Activated naive CD4-positive, alpha-beta T cell (primary cell): ENCODE measurements at places on chromosomes 6 and 20.

- DNase-seq: no peak
Observed at GRCh38 chr6:15110726-15111354, 135.0 kb upstream of the JARID2 start.

DNA sequence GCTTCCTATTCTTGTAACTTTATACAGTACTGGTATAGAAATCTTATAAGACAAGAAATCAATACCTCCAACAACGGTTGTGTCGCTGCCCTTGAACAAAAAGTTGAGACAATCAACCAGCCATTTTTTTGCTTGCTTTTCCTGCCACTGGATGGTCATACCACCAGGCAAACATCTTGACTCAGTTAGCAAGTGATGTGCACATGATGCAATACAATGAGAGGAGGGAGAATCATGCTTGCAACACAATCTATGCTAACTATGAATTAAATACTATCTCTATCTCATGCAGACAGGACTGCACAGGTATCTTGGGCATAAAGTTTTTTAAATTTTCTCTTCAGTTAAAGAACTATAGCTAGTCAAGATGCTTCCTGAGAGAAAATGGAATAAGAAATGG is 877.7 kb upstream of the CITED2 start:
- DNase-seq: no peak

DNA sequence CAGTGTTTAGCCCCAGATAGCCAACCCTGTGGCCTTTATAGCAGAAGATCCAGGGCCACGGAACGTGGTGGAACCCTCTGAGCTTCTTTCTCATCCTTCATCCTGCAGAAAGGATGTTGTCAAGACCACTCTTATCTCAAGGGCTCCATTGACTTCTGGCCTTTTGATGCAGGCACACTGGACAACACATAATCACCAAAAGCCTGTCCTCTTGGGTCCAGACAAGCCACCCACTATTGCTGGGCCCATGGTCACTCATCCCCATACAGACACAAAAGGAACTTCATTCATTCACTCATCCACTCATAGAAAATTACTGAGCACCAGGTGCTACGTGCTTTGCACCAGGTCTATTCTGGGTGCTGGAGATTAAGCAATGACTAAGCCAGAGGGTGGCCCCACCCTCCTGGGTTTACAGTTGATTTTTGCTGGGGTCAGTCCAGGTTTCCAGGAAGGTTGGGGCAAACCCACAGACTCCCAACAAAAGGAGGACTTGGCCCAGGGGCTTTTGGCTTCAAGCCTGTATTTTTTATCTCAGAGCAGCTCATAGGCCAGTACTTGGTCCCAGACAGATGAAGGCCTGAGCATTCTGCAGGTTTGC is 2.4 kb downstream of the CST8 start:
- no peak for DNase-seq

DNA sequence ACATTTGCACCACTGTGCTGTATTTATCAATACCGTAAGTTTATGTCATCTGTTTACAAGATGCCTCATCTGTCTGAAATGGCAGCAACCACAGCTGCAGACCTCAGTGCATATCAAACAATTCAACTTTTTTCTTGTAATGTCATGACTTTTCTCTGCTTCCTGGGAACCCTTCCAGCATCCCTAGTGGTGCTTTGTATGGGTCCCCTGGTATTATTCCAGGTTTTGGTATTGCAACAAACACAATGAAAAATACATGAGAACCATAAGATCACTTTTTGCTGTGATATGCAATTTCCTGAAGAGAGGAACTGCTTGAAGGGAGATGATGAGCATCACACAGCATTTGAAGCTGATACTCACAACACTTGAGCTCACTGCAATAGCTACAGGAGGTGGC is 12.0 kb upstream of the TXNDC5 start:
- no peak for DNase-seq

DNA sequence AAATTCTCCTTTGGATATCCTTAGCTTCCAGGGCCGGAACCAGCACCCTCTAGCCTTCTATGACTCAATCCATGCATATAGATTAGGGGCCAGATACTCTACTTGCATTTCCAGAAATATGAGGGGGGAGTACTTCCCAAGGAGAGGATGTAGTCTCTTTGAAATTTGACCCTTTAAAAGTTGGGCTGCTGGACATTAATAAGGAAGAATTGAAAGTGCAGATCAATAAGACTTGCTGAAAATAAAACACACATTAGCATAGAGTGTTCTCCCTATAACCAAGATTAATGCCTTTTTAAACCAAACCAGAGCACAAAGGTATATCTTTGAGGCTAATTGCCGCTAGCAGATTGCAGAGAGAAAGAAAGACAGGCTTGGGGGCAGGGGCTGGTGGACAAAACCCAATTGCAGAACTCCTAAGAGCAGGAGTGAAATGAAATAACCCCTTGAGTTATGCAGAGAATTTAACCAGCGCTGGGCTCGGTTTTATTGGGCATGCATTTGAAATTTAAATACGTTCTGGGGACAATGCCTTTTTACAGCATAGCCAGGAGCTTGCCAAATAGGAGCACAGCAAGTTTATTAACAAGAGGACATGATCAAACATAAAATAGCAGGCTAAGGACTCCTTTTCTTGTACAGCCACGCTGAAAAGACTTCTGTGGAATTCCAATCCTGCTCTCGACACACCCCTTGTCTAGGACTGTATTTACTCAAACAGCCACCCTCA is 108.2 kb upstream of the SALL4 start:
- no peak for DNase-seq

DNA sequence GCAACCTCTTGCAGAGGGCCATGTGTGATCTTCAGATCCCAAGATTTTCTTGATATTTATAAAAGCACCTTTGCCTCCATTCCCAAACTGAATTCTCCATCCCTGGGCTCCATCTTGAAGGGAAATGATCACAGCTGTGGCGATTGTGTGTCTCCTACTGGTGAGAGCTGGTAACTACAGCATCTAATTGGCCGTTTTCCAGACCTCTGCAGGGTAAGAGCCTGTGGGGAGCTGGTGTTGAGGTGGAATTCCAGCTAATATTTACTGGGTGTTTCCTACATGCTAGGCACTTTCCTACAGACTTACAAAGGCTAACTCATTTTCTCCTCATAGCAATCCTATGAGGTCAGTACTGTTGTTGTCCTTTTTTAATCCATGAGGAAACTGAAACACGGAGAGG is 59.2 kb upstream of the FNDC1 start:
- DNase-seq: no peak

DNA sequence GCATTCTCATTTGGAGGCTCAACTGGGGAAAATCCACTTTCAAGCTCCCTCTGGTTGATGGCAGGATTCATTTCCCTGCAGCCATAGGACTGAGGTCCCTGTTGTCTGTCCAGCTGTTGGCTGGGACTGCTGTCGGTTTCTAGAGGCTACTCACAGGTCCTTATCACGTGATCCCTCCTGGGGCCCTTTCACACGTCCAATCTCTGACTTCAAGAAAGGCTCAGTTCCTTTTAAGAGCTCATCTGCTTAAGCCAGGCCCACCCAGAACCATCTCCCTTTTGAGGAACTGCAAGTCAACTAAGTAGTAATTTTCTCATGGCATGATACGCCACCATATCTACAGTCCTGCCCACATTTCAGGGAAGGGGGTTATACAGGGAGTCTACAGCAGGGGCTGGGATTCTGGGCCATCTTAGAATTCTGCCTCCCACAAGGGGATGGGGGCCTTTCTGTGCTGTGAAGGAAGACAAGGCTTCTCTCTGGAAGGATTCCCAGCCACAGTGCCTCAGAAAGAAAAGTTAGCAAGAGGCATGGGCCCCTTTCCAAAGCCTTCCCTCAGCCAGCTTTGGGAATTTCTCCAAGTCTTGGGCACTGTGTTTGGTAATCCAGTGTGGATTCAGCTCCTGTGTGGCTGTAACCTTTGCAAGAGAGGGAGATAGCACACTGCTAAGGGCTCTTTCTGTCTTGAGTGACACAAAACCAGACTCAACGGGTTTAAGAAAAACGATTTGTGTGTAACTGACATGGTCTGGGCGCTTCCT is 66.4 kb downstream of the CTCFL start:
- no peak for DNase-seq

DNA sequence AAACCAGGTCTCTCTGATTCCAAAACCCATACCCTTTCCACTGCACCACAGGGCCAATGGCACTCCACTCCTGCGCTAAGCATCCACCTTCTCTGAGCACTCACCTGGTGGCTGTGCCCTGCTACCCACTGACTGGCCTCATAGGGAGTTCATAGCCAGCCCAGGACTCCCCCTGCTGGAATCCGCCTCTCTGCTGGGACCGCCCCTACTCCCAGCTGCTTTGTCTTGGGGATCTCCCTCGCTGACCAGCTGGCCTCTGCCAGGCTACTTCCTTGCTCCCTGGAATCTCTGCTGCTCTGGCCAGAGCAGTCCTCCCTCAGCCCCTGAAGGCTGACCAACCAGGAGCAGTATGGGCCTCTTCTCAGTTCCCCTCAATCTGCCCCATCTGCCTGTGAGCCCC is 129.7 kb downstream of the FAXC start:
- DNase-seq: no peak

DNA sequence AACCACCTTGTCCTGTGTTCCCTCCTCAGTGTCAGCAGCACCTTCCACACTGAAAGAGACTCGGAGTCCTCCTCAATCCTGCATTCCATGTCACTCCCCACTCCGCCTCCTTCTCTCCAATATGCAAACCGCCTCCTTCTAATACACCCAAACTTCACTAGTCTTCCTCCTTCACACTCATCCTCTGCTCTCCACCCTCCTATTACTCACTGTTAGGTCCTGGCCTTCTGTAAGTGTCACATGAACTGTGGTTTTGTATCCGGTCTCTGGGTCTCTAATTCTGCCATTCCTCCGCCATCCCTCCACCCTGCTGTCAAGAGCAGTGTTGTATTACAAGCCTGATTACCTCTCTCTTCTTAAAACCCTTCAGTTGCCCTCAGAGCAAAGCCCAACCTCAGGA is 200.5 kb upstream of the CDYL start:
- no peak for DNase-seq

DNA sequence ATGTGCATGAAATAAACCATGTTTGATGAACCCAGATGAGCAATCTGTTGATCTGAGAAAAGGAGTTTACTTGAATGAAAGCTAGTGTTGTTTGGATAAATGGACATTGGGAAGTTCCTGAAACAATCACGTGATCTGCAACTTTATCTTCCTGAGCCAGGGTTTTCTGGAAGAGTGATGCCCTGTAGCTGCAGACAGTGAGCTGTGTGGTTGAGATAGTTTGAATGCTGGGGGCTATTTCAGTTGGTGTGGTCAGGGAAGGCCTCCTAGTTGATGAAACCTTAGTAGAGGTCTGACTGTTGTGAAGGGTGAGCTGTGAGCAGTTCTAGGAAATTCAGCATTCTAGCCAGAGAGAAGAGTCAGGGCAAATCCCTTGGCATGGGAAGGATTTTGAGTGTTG is 643.7 kb downstream of the UTRN start:
- DNase-seq: no peak

DNA sequence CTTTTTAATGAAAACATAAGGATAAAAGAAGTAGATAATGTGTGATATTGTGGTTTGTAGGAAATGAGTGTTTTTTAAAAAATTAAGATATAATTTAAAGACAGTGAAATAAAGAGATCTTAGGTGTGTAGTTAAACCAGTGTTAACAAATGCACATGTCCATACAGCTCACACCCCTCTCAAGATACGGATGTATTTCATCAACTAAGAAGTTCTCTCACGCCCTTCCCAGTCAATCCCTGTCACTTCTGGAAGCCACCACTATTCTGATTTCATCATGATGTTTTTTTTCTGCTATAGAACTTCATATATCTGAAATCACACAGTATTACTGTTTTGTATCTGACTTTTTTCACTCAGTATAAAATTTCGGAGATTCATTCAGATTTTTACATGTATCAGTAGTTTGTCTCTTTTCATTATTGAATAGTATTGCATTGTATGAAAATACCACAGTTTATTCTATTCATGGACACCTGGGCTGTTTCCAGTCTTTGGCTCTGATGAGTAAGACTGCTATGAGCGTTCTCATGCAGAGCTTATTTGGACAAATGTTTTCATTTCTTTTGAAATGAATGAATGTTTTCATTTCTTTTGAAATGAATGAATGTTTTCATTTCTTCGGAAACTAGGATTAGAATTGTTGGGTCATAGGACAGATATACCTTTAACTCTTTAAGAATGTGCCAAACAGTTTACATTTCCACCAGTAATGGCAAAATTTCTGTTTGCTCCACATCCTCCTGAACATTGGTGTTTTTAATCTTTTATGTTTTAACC is 49.7 kb upstream of the ELOVL5 start:
- no peak for DNase-seq

DNA sequence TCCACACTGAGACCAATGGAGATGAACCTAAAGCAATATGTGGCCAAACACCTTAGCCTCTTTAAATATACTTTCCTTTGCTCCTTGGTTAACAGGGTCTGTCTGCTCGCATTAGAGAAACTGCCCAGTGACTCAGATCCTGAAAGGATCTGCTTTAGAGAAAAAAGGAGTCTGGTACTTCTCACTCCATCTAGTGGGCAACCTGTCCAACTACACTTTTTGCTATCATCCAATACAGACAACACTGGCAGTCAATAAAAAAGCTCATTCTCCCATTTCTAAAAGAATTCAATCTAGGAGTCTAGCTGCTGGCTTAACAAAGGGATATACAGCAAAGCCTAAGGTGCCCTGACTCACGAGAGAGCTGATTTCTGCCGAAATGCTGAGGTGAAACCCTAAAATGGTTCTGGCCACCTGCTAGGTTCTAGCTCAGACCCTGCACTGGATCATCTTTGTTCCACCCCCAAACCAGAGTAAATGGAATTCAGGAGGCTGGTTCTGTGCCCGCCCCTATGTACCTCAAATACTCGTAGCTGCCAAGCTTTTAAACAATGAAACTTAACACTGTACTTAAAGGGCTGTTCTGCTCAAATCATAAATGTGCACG is 11.5 kb downstream of the GNL1 start:
- DNase-seq: no peak

DNA sequence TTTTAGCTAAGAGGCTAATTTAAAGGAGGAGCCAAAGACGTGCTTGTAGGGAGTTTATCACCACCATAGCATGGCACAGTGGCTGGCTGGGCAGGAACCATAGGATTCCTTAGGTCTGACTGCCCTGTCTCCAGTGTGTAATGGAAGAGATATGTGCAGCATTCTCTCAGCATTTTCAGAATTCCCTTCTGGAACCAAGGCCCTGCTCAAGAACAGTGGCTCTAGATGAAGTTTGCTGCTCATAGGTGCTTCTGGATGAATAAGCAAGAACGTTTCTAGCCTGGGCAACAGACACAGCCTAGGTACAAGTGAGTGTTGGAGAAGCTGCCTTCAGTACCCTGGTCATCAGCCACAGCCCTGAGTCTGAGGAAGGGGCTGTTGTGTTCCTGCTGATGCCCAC is 69.1 kb downstream of the LCA5 start:
- DNase-seq: no peak

DNA sequence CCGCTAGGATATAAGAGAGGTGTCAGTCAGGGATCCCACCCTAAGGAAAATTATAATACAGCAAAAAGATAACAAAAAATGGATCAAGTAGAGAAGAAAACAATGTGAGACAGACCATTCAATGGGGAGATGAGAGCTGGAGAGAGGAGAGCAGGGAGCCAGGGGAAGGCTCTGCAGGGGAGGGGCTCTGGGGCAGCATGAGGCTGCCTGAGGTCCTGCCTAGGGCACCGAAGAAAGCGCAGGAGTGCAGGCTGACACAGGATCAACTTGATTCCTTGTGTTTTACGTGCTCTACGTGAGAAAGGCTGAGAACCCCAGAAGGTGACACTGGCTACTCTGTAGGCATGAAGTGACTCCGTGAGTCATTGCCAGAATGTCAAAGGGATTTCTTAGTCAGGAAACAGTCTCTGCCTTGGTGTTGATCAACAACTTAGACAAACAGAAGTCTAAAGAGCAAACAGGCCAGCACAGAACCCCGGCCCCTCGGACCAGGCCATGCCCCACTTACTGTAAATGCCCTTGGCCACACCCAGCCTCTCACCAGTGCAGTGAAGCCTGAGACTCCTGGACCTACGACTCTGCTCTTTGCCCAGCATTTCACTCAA is 290.1 kb upstream of the PRDM1 start:
- no peak for DNase-seq
